ENCODE measurements at places on chromosomes 4 and X.

DNA sequence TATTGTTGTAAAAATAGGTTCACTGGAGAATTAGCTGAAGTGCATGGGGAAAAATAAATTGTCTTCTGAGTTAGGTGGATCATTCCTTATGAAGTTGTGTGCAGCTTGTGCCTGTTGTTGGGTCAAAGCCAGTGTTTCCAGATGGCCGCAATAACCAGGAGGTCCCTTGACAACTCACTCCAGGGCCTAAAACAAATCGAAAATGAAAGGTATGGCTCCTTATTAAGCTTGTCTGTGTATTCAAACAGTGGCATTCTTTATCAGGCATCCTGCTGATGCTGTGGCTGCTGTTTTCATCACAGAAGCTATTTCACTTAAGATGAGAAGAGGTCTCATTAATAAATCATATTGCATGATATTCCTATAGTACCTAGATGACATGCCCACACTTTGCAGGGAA, 80.2 kb downstream of the GRIA2 start:
- DNase-seq: no peak

GRCh38 chr4:185016946-185017758, 1.1 kb upstream of the HELT start:
- DNase-seq: no peak

DNA sequence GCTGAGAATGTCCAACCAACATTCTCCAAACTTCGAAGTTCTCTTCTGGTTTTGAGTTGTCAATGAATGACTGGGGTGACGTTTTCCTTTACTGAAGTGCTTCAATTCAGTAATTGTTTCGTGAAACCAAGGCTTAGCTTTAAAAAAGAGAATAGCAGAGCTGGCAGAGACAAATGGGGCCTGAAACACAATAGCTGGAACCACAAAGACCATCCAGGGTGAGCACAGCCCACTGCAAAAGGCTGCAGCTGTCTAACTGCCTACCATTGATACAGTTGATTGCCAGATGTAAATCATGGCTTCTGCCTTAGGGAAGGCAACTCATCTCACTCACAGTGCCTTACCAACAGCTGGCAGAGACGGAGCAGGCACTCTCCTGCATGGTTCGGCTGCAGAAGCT, 78.7 kb upstream of the ZNF518B start:
- DNase-seq: no peak

GRCh38 chr4:94127707-94128328, 79.8 kb upstream of the SMARCAD1 start:
- DNase-seq: peak; percentile 34

DNA sequence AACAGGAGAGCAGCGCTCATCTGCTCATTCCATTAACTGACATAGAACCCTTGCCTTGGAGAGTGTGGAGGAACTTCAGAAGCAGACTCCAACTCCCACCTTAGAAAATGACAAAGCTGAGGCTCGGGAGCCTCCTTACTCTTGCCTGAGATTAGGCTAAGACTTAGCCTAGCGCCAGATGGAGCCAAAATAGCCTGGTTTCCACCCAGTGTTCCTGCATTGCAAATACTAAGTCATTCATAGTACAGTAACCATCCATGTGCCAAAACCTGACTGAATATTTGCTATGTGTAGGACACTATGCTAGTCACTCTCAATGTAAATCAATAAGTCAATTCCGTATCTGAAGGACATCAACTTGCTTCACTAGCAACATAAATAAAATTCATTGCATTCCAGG, 387.4 kb upstream of the CPEB2 start:
- no peak for DNase-seq

- DNase-seq: no peak
Observed at GRCh38 chr4:68176904-68177303, 47.2 kb upstream of the TMPRSS11F start.

DNA sequence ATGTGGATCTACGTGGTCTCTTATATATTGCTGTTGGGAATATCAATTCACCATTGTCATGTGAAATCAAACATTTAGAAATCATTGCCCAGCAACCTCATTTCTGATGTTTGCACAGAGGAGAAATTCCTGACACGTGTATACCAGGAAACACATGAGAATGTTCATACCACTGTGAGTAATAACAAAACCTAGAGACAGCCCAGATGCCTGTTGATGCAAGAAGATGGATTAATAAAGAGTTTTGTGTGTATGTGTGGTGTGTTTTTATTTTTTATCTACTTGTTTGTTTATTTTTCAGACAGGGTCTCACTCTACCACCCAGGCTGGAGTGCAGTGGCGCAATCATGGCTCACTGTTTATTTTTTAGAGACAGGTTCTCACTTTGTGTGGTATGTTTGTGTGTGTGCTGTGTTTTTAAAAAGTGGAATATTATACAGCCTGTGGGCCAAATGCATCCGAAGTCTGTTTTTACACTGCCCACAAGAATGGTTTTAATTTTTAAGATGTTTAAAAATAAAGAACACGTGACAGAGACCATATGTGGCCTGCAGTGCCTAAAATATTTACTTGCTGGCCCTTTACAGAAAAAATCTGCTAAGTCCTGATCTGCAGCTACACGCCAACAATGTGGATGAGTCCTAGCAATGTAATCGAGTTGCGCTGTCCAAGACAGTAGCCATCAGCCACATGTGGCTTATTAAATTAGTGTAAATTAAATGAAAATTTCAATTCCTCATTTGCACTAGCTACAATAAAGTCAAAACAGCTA, 39.2 kb downstream of the TXLNG start:
- no peak for DNase-seq

GRCh38 chr4:74004668-74005067, 6.2 kb upstream of the CXCL5 start:
- no peak for DNase-seq

- DNase-seq: no peak
Observed at GRCh38 chr4:10112658-10113284, 3.8 kb downstream of the WDR1 start.

DNA sequence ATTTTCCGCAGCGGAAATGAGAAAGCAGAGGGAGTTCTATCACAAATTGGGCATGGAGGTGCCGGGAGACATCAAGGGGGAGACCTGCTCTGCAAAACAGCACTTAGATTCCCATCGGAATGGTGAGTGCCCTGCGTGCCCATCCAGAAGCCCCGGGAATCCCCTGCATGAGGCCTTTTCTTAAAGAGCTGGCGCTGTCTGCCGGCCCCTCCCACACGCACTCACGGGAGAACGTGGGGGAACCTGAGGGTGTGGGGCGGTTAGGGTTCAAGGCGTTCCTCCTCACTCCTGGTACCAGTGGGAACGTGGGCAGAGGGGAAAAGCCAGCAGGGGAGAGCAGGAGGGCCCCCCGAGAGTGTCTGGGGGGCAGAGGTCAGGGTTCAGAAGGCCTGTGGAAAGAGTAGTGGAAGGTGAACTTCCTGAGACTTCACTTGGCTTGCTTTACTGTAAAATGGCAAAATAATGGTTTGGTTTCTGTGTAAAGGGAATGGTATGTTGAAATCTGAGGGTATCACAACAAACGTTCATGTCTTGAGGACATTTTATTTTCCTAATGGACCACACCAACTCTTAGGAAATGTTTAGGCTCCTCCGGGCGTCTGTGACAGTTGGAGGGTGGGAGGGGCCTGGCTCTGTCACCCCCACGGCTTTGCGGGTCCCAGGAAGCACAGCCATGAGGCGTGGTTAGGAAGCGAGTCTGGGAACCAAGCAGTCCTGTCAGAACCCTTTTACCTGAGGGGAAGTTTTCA, 38.0 kb downstream of the PCGF3 start:
- DNase-seq: peak; percentile 41

DNA sequence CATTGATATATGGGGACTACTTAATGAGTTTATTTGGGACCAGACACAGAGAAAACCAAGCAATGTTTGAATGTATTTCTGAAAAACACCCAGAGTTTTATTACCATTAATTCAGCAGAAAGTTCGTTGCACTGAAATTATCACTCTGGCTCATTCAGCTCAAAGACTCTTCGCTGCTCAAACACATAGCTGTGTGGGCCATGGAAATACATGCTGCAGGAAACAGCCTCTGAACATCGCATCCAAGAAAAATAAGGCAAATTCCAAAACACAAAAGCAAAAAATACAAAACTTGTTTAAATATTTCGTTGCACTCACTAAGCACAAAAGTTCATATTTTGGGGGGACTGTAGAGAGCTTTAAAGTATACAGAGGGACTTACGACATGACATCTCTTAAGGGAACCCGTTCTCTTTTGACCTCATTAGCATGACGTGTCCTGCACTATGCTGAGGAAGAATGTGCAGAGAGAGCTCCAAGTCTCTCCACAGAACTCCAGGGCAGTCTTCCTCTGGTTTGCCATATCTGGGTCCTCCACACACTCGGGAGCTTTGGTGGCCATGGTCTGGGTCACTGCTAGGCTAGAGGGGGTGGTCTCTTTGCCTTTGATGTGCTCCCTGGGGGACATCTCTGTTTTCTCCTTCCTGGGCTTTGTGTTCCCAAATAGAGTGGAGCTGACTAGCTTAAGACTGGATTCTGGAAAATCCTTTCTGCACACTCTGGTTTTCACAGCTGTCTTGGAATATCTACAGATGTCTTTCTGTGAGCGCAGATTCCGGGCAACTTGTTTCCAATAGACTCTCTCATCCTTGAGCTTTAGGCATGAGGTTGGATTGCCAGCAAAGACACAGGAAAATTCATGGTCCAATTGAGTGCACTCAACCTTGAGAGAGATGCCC, 2.8 kb downstream of the FGFBP1 start:
- DNase-seq: no peak

DNA sequence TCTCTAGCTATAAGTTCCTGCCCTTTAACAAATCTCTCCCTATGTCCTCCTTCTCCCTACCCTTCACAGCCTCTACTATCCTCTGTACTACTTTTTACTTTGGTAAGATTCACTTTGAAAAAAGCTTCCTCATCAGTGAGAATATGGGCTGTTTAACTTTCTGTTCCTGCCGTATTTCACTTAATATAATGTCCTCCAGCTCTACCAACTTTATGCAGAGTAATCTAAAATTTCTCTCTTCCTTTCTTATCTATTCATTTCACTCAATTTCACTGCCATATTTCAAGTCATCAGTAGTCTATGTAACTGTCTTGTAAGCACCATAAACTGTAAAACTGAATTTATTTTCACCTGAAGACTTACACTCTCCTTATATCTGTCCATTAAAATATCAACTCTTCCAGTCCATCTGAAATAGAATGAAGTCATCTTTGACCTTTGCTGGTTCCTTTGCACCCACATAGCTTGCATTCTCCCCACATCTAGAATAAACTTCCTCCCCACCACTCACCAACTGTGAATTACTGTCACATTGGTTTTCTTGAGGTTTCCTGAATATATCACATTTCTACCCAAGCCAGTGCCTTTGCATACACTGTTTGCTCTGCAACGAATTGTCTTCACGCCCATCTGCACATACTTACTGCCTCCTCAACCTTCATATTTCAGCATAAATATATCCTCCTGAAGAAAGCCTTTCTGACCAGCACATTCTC, 54.6 kb downstream of the ARAP2 start:
- no peak for DNase-seq

- no peak for DNase-seq
Observed at GRCh38 chrX:114710571-114710970, 126.7 kb downstream of the HTR2C start.

- DNase-seq: peak; percentile 21
Observed at GRCh38 chrX:115503099-115503498, 57.9 kb upstream of the PLS3 start.

DNA sequence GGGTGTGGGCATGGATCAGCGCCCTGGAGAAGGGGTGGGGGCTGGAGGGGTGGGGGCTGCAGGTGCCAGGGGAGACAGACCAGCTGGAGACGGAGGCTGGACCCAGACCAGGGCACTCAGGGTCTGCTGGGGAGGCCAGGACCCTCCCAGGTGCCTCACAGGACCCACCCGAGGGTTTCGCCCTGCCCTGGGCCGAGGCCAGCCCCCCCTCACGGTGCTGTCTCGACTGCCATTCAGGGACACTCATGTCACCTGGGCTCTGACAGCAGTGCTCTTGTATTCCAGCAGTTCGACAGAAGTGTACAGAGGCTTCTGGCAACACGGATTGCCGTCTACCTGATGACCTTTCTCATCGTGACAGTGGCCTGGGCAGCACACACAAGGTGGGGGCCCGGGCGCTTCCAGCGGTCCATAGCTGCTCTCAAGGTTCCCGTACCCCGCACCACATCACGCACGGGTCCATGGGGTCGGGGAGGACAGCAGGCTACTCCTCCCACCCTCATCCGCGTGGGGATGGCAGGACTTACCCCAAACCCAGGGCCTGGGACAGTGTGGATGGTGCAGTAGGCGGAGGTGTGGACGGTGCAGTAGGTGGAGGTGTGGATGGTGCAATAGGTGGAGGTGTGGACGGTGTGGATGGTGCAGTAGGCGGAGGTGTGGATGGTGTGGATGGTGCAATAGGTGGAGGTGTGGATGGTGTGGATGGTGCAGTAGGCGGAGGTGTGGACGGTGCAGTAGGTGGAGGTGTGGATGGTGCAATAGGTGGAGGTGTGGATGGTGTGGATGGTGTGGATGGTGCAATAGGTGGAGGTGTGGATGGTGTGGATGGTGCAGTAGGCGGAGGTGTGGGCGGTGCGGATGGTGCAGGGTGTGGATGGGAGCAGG, 18.1 kb downstream of the TMEM175 start:
- no peak for DNase-seq

DNA sequence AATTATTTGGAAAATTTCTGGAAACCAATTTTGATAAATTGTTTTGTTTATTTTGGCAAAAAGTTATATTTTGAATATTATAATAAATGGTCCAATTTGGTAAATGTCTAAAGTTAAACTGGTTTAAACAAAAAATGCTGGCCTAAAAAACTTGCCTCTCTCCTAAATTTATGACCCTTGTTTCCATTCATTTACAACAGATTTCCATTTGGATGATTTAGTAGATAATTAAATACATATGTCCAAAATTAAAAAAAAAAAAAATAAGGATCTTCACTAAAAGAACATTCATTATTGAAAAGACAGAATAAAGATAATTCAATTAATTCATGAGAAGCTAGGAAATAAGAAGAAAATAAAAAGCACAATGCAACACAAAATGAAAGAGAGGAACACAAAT, 449.5 kb downstream of the SPRY1 start:
- no peak for DNase-seq

DNA sequence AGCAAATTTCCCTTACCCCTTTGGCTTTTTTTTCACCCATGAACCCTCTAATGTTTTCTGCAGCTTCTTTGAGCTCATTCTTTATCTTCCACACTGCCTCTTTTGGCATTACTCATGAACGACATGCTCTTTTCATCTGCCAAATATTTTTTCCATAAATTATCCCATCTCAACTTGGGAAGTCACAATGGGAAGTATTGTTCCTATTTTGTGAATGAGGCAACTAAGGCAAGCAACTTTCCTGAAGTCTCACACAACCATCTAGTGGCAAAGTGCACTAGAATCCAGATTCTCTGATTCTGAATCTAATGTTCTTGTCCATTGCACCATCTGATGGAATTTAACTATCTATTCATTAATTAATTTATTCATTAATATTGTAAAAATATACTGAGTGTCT, 625 bp downstream of the RTL9 start:
- DNase-seq: no peak

- peak; percentile 42 for DNase-seq
Observed at GRCh38 chr4:30716158-30716557, 4.0 kb upstream of the PCDH7 start.

DNA sequence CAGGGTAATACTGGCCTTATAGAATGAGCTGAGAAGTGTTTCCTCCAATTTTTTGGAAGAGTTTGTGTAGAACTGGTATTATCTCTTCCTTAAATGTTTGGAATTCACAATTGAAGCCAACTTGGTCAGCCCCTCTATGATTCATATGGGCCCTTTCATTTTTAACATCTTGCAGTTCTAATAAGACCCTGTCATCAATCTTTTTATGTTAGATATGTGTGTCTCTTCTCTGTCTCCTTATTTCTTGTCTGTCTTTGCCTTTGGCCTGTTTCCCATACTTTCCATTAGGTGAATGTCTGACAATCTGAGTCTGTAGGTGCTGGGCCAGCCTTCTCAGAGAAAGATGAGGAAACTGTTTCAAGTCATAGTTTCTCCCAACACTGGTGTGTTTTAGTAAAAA, 88.7 kb downstream of the SLC16A2 start:
- DNase-seq: no peak
